ENCODE measurements at places on chromosomes 4 and X.

GRCh38 chr4:180164799-180165198, 2078.4 kb upstream of the TENM3 start:
- DNase-seq: no peak

DNA sequence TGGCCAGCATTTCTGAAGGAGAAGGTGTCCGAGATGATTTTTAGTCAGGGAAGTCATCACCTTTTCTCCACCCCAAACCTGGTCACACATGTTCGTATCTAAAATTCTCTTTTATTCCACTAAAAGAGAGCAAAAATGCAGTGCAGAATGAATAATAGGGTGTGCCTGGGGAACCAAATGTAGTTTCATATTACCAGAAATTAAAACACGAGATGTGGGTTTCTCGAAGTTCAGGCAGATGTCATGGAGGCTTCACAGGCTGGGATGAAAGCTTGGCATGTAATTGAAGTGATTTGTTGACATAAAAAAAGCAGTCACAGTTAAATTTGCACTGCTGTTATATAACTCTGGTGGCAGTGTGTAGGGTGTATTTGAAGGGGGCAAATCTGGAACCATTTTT, 165.5 kb upstream of the PDE5A start:
- no peak for DNase-seq

DNA sequence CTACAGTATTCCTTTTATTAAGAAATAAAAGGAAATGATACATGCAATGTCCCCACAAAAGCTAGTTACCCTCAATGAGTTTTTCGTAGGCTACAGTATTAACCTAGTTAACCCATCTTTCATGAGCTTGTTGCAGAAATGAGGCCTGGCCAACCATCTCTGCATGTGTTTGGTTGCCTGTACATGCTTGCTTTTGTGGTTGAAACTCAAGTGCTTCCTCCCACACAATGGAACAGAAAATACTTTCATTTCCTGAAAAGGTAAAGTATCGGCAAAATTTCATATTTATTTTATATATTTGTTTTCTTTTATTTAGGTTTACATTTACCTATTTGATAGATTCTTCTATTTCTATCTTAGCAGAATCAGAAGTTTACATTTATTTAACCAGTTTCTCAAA, 214.6 kb upstream of the FAM241A start:
- no peak for DNase-seq

- DNase-seq: no peak
Measured at GRCh38 chrX:123803331-123803983, 56.4 kb upstream of the XIAP start.

DNA sequence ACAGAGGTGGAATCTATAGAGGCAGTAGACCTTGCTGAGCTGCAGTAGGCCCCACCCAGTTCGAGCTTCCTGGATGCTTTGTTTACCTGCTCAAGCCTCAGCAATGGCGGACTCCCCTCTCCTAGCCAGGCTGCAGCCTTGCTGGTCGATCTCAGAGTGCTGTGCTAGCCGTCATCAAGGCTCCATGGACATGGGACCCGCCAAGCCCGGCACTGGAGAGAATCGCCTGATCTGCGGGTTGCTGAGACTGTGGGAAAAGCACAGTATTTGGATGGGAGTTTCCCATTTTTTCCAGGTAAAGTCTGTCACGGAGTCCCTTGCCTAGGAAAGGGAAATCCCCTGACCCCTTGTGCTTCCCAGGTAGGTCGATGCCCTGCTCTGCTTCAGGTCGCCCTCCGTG, 124.8 kb upstream of the KLF8 start:
- DNase-seq: no peak

DNA sequence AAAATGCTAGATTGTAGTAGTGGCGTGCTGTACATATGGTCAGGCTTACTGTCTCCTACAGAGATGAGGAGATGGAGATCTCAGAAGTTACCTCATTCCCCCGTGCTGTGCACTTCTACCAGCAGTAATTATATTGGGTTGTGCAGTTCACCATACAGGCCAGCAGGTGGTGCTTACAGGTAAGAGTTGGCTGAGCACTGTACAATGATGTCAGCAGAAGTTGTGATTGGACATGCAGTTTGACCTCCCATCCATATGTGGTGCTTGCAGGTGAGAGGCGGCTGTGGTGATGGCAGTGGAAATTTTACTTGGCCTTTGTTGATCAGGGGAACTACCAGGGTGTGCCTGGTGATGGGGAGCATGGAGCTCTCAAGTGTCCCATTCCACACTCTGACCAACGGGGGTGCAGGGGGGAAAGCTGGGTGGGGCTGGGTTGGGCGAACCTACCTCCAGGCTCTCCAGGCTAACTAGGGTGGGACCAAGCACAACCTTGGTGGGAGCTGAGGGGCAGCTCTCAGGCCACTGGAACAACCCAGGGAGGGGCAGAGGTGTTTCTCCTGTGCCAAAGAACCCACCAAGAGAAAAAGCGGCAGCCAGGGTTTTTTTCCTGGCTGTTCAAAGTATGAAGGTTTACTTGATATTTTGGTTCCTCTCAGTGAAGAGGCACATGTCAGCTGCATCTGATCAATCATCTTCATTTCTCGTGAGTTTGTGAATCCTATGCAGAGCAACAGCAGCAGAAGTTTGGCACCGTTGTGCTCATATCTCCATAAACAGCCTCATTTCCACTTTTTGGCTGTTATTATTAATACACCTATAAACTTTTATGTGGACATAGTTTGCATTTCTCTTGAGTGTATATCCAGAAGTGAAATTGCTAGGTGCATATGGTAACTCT, 73.8 kb upstream of the FREM3 start:
- no peak for DNase-seq

DNA sequence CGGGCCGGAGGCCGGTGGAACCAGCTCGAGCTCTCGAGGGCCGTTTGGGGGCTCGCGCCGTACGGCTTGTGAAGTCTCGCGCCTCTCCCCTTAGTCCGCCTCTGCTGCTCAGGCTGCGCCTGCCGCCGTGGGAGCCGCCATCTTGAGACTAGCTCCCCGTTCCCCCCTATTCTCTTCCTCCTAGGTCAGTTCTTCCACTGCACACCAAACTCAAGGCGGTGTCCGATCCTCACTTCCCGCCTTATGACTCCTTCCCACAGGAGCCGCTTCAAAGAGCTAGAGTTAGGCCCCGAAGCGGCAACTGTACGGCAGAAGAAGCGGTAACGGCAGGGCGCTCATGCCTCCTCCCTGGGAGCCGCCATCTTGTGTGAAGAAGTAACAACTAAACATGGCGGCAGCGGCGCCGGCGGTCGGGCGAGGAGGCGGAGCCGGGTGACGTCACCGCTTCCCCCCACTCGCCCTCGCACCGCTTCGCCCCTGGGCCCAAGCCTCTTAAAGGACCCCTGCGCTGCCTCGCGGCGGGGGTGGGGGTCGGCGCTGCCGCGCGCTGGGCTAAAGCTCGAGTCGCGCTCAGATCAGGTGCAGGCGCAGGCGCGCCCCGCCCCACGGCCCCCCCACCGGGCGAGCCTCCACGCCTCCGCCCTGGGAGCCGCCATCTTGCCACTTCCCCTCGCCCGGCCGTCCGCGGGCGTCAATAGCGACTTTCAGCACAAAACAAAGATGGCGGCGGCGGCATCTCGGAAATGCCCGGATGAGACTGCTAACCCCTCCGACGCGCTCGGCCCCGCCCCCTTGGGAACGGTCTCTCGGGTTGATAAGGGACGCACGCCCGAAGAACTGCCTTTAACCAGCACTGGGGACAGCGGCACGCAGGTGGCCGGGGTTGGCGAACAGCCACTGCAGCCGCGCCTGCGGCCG, at the start of gene HCFC1:
TSS of gene HCFC1 (minus strand) at position 369 of the 918 bp plus-strand sequence. CDS start 978 bp downstream, outside the sequence.
- peak; percentile 84 for DNase-seq

Data from hippocampal formation (tissue), 2 donors.